Stimulated activated CD4-positive, alpha-beta T cell treated with anti-CD3 and anti-CD28 coated beads, Interleukin-15, amount 100 ng/mL, for 1 hour (primary cell): ENCODE measurements at places on chromosomes 11 and 22.
A peak's percentile ranks its signal among the peaks of the same experiment; 100 is the strongest.

DNA sequence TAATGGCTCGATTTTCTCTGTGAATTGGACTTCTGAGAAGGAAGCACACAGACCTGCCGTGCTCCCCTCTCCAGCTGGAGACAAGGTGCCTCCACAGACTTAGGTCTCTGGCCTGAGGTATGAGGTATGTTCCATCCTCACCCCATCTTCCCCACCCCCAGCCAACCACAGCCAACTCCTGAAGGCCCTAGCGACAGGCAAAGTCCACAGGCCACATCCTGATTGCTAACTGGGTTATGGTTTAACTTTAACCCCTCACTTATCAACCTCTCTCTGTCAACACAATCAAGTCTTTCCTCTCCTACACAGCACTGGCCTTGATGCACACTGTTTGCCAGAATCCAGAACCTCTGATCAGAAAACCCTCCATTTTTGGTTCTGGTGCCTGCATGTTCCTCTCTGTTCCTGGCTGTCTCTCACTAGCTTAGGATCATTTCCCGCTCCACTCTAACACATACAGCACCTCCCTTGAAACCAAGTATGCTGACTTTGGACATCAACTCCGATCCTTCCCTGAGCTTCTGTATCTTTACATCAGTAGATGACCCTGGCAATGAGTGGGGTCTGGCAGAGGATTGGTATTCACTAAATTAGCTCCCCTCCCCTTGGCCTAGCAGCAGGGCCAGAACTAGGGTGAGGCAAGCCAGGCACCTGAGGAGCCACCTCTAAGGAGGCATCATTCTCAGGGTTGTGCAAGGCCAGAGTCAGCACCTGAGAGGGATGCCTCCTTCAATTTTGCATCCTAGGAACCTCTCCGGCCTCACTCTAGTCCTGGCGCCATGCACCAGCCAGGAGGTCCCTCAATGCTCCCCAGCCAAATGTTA is 22.0 kb downstream of the JAML start:
- no peak for DNase-seq

GRCh38 chr11:111829185-111829968 is 42.0 kb downstream of the ALG9 start:
- DNase-seq: no peak

DNA sequence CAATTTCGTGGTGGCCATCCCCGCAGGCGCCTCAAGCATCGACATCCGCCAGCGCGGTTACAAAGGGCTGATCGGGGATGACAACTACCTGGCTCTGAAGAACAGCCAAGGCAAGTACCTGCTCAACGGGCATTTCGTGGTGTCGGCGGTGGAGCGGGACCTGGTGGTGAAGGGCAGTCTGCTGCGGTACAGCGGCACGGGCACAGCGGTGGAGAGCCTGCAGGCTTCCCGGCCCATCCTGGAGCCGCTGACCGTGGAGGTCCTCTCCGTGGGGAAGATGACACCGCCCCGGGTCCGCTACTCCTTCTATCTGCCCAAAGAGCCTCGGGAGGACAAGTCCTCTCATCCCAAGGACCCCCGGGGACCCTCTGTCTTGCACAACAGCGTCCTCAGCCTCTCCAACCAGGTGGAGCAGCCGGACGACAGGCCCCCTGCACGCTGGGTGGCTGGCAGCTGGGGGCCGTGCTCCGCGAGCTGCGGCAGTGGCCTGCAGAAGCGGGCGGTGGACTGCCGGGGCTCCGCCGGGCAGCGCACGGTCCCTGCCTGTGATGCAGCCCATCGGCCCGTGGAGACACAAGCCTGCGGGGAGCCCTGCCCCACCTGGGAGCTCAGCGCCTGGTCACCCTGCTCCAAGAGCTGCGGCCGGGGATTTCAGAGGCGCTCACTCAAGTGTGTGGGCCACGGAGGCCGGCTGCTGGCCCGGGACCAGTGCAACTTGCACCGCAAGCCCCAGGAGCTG is 24.8 kb downstream of the ADAMTS15 start:
- DNase-seq: no peak

GRCh38 chr11:45259592-45259991 is 26.5 kb downstream of the SYT13 start:
- no peak for DNase-seq

- no peak for DNase-seq
These were observed 27.9 kb downstream of the EXPH5 start for GRCh38 chr11:108565653-108566052.

GRCh38 chr11:44826922-44827643 is 100.3 kb downstream of the TSPAN18 start:
- DNase-seq: no peak

DNA sequence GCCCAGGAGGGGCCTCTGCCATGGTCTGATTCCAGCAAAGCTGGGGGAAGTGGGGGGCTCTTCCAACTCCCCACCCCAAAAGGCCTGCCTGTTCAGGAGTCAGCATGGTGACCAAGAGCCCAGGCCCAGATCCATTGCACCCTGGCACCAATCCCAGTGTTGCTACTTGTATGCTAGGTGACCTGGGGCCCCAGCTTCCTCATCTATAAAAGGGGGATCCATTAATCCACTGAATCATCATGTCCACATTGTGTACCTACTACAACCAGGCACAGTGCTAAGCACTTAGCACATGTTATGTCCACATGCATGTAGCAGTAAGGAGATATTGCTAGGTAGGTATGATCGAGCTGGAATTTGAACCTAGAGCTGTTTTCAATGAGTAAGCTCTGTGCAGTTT is 2.0 kb downstream of the SYT12 start:
- DNase-seq: no peak

DNA sequence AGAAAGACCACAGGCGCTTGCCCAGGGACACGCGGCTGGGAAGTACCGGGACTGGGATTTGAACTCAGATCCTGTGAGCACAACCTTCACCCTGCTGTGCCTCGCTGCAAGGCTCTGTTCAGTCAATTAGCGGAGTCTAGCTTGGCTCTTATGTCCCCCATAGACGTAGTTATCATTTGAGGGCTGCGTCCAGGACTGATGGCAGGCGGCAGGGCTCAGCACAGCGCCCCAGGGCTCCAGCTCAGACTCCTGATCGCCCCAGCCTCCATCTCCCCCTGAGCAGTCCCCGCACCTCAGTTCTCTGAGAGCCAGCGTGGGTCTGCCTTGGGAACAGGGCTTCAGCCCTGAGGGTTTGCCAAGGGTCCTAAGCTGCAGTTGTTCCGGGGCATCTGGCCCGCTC is 19.8 kb downstream of the MRGPRG start:
- DNase-seq: no peak

GRCh38 chr22:50569041-50569459 is 6.3 kb upstream of the SYCE3 start:
- no peak for DNase-seq

GRCh38 chr11:33695051-33695566 is 5.5 kb downstream of the C11orf91 start:
- DNase-seq: no peak

- no peak for DNase-seq
These were observed 2.4 kb downstream of the LARGE1 start for GRCh38 chr22:33917744-33918406.

- DNase-seq: peak; percentile 0
These were observed 81.1 kb upstream of the KCNQ1OT1 start for GRCh38 chr11:2780850-2781407.

- no peak for DNase-seq
These were observed 7.1 kb downstream of the RBX1 start for GRCh38 chr22:40958299-40958698.

- no peak for DNase-seq
These were observed 323.0 kb upstream of the CCDC90B start for GRCh38 chr11:83609191-83609590.

GRCh38 chr11:47355283-47356128 is 3.0 kb upstream of the MYBPC3 start:
- DNase-seq: no peak

GRCh38 chr11:78808923-78809322 is 234.3 kb upstream of the NARS2 start:
- DNase-seq: no peak

- DNase-seq: no peak
These were observed 30.0 kb upstream of the SYT7 start for GRCh38 chr11:61610905-61611304.

- no peak for DNase-seq
These were observed 184.2 kb downstream of the FAM76B start for GRCh38 chr11:95605271-95605940.

DNA sequence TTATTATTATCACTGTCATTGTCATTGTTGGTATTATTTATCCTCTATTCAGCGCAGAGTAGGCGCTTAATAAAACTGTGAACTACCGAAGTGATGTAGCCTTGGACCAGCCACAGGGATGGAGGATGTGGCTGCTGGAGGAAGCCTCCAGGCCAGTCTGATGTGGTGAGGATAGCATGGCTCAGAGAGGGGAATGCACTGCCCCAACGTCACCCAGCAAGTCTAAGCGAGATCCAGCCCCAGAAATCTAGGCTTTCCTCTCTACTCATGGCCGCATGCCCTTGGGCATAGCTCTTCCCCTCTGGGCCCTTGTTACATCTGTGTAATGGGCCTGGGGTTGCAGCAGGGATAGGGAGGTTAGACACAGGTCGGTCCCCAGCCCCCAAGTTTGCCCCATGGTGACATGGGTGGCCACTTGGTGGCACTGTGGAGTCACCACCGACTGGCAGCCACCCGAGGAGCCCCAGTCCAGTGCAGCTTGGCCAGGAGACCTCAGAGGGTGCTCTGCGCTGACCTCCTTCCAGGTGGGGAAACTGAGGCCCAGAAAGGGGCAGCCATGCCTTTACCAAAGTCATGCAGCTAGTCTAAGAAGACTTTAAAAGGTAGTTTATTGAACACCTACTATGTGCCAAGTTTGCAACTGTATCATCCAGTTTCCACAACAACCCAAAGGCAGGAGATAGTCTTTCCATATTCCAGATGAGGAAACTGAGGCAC is 395.7 kb downstream of the MN1 start:
- no peak for DNase-seq

- no peak for DNase-seq
These were observed 128.1 kb upstream of the E2F8 start for GRCh38 chr11:19368726-19369375.

DNA sequence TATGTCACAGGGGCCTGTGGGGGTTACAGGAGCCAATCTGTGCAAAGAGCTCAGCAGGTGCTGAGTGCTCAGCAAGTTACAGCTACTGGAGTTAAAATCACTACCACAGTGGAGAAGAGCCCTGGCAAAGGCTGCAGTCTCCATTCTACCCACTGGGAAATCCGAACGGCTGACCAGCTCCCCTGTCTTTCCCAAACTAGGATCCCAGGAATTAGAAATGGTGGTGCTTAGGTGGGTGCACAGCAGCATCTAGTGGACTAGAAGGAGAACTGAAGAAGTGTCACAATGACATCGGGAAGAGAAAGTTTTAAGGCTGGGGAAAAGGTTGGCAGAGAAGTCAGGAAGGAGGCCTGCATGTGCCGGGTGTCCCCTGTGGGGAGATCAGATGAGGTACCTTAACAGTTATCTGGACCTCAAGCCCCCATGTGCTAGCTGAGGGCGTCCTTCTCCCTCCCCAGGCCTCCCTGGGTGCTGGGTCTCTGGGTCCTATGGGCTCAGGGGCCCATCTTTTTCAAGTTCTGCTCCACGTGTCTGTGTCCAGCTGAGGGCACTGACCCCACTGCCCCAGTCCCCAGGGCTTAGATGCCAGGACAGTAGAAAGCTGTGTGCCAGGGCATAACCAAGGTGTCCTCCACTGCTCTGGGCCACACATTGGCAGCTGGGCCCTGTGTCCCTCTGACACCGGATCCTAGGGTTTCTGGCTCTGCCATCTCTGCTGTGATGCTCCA is 1.9 kb downstream of the PIWIL3 start:
- DNase-seq: no peak

DNA sequence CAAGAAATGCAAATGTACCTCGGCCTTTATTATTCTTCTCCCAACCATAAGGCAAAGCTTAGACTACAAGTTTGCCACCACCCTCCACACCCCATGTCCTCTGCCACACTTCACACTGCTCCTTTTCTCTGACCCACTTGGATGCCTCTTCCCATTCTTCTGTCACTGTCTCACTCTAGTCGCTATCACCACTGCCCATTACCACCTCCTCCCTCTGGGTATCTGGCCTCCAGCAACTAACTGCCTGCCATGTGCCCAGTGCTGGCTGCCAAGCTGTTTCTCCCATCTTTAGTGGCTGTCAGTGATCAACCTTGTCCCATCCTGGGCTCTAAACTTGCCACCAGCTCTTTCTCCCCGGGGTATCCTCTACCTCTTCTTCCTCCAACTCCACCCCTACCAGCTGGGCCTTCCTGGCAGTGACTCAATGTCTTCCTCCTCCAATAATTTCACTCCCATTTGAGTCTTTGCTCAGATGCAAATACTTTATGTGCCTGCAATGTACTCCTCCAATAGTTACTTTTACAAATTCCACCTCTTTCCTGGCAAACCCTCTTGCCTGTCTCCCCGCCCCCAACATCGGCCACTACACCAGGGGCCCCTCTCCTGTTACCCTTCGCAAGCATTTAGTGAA is 20.1 kb upstream of the KDM2A start:
- DNase-seq: no peak

DNA sequence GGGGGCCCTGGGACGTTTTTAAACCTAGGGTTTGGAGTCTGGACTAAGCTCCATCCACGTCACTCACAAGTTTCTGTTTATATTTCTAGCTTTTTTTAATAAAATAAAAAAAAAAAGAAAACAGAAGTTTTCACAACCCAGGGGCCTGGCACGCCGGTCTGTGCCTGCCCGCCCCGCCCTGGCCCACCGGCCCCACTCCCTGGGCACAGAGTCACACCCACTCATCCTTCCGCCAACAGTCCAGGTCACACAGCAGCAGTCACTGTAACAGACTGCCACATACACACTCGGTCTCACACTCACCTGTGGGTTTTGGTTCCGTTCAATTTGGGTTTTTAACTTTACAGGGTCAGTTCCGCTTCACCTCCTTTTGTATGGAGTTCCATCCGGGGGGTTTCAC is 5.3 kb upstream of the ACR start:
- DNase-seq: no peak

DNA sequence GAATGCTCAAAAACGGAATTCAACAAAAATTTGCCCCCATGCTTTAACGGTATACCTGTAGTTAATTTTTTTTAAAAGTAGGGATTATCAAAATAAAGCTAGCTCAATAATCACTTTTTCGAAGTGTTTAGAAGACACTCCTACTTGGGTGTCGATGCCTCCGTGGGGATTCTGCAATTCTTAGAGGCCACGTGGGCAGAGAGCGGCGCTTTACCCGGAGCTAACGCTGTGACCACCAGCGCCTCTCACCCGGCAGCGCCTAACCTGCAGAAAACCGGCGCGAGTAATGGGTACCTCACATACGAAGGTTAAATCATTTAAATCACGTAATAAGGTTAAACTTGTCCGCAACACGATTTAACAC is 583 bp downstream of the TAF1D start:
- DNase-seq: no peak

GRCh38 chr11:122711831-122712381 is 56.4 kb downstream of the UBASH3B start:
- DNase-seq: no peak
